ENCODE measurements at places on chromosomes 6 and 20.

GRCh38 chr6:39841291-39841690 lies 49.1 kb downstream of the DAAM2 start:
- DNase-seq, result peak; percentile 51

DNA sequence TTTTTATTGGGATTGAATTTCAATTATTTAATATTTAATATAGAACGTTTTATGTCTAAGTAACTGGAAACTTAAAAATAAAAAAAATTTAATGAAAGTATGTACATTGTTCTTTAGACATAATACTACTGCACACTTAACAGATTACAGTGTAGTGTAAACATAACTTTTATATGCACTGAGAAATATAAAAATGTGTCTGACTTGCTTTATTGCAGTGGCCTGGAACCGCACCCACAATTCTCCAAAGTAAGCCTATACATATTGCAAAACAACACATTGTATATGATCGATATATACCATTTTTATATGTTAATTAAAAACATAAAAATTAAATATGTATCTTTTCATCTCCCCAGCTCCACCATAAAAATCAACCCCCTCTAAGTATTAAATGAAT lies 42.8 kb downstream of the GFOD1 start:
- no peak for DNase-seq

DNA sequence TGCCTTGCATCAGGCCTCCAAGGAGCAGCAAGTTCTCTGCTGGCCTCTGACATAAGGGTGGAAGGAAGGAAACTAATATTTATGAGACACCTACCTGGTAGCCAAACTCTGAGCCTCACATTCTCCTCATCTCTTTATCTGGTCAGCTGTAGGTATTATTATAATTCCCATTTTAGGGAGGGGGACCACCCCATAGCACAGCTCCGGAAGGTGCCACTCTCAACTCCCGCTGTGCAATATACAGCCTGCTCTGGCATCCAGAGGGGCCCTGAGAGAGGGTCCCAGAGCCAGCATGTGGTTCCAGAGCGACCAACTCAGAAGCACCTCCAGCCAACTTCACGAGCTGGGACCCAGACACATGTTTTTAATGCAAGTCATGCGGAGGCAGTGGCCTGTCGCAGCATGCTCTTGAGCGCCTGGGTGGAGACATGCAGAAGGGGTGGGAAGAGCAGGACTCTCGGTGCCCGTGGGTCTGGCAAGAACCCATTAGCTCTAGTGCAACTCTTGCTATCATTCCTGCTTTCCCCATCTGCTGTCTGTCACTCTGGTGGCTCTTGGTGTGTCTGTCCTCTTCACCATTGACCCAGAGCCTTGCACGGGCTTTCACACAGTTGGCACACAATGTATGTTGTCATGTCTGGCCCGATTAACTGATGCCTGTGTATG lies 15.0 kb upstream of the MYMX start:
- DNase-seq, result no peak

- no peak for DNase-seq
Measured at GRCh38 chr20:6705106-6705766, 62.2 kb upstream of the BMP2 start.

DNA sequence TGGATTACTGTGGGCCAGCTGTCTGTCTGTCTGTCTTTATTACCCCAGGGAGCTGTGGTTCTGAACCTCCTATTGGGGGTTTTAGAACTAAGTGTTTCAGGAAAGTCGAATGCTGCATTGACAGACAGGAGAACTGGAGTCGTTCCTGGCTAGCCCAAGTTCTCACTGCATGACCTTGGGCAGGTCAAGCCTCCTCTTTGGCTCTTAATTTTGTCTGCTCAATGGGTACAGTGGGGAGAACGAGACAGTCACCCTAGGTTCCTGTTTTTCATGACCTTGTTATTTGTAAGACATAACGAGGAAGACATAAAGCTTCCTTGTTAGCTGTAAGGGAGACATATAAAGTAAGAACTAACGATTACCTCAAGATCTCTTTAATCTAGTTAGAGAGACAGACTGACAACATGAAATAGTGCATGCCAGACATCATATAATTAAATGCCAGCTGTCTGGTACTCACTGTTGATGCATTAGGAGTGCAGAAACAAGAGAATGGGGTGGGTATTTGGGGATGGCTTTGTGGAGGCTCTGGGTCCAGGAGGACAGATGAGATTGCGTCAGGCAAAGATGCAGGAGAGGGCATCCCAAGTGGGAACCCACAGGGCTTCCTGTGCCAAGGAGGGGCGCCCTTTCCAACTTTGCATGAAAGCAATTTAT lies 3.7 kb upstream of the CCDC167 start:
- no peak for DNase-seq

DNA sequence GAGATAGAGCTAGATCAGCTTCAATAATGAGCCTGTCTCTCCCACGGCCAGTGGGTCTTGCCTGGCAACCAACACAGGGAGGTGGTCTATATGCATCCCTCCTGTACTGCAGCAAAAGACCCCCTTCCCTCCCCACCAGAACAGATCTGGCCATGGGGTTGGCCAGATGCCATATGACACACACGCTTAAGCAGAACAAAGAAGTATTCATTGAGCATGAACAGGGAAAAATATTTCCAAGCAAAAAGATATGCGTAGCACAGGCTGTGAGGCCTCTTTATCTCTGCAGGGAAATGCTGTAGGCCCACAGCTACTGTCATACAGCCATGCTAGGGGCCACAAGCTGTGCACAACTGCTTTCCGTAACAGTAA lies 73.4 kb upstream of the NRSN1 start:
- DNase-seq, result no peak

DNA sequence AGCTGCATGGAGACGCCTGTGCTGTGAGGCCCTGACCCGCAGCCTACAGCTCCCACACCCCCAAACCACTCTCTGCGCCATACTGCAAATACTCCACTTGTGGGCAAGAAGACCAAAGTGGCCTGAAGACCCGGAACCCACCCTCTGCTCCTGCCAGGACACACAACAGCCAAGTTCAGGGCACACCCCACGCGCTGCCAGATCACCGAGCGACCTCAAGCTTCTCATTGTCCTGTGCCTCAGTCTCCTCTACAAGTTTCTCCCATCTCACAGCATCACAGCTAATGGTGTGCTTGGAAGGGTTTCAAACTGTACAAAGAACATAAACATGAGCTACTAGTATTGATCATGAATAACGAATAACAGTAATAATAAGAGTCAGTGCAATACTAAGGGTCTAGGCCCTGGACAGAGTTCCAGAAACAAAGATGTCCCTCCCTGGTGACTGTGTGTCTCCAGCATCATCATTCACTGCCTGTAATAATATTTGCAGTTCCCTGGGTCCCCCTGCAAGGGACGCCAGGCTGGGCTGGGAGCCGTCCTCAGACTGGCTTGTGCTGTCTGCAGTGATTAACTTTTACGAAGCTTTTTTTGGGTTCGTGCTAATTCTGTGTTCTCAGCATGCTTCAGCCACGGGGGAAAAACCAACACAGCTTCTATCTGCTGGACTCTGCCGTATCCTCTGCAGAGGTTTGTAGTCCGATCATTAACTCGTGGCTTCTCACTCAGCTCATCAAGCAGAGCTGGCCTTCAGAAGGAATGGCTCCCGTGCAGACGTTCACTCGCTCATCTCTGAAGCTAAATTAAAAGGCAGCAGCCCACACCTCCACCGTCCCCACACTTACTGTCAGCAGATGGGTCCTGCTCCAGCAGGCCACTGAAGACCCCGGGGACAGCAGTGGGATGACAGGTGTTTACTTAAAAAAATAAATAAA lies 81.6 kb upstream of the MPC1 start:
- DNase-seq, result no peak

All from NCI-H510A (cell line).